Activated naive CD8-positive, alpha-beta T cell treated with anti-CD3 and anti-CD28 coated beads for 36 hours (primary cell): ENCODE measurements at places on chromosomes 7 and 10. TPM values are rescaled to one million over a fixed set of nuclear protein-coding genes. Genes with fewer than 3 reads are reported as not detected.
A peak's percentile ranks its signal among the peaks of the same experiment; 100 is the strongest.

CCL24 gene
- total RNA-seq: not detected

- DNase-seq: no peak
These were observed 578.9 kb downstream of the ZWINT start for GRCh38 chr10:55782181-55782580.

RTKN2 gene
- 1.1 TPM for total RNA-seq

PVRIG gene
- total RNA-seq: 33.4 TPM

DNA sequence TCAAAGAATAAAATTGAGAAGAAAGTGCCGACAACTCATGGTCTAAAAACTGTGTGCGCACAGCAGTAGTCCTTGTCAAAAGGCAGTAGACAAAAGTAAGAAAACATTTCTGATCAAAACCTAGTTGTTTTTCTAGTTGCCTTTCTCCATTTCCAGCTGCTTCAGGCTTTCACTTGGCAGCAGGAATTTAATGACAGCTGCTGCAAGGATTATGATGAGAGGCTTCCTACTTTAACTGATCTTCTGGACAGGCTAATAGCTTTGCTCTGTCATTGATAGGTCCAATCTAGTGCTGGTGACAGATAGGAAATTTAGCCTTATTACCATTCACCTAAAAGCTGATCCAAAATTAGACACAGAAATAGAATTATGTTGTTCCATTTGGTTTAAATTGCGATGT lies 110.7 kb upstream of the SEMA3C start:
- DNase-seq: no peak

LRRC17 gene
- not detected for total RNA-seq

- no peak for DNase-seq
These were observed 186.5 kb downstream of the ADK start for GRCh38 chr10:74337330-74338016.

GRCh38 chr10:21047096-21047495 lies 150.0 kb upstream of the NEBL start:
- no peak for DNase-seq

DNA sequence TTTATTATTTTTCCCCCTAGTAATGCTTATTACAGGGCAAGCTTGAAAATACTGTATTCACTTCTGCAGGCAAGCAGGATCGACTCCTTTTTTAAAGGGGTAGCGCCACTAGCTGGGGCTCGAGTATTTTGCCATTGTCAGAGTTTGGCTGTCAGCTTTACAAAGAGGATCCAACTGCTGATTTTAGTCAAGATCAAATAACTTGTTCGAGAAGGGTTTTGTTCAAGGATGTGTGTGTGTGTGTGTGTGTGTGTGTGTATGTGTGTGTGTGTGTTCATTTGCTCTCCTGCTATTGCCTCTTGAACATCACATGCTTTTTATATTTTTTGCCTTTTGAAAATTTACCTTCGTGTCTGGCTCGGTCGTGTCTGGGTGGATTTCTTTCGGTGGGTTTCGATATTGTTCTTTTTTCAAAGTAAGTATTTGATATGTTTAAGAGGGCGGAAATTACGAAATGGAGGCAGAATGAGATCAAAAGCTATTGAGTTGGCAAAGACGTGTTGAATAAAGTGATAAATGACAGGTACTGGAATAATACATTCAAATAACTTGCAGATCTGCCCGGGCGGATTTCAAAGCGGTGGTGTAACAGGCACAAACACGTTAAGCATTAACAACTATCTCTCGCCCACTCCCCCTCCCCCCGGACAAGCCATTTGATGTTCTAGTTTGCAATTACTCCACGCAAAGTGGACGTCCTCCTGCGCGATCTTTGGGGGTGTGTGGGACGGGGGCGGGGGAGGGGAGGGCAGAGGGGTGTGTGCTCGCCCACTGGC lies 1.1 kb downstream of the ARID5B start:
- peak; percentile 62 for DNase-seq

DNA sequence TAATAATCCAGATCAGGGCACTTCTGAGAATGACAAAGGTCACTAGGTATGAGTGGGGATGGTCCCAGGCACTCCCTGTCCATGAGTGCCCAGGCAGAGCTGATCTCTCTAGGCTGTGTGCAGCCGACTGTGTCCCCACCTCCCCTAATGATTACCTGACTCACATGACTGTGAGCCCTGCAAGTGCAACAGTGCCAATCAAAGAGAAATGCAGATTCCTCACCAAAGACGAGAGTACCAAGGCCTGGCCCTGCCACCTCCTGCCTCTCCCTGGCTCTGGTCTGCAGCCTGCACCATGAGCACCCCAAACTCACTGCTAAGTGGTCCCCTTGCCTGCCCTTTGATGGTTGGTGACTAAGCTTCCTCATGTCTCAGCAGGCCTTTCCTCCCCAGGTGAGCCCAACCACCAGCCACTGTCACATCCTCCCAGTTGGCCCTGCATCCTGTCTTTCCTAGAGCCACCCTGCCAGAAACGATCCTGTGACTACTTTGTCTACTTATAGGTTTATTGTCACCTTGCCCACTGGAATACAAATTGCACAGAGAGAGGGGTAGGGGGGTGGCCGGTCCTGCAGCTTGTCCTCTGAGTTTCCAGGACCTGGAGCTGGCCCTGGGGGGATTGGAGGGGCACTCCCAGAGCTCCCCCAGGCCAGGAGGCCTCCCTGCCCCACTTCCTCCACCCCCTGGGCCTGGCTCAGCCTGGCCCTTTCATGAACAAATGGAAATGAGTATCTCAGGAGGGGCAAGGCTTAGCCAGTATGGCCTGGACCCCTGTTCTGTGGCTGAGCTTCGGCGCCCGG lies 22.4 kb upstream of the GDF10 start:
- peak; percentile 61 for DNase-seq

DNA sequence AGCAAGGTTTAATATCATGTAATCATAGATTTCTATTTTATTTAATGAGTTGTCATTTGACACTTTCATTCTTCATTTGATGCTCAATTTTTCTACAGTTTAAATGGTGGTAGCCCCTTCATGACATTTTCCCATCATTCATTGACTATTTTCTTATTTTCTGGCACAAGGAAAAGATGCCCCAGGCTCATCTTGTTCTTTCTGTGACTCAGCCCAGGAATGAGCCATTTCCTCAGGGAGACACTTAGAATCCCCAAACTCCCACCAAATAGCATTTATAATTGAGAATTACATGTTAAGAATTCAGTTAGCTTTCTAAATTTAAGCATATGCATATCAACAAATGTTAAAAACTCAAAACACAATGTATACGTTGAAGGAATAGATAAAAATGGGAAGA lies 222.3 kb downstream of the KIF20B start:
- DNase-seq: no peak

DNA sequence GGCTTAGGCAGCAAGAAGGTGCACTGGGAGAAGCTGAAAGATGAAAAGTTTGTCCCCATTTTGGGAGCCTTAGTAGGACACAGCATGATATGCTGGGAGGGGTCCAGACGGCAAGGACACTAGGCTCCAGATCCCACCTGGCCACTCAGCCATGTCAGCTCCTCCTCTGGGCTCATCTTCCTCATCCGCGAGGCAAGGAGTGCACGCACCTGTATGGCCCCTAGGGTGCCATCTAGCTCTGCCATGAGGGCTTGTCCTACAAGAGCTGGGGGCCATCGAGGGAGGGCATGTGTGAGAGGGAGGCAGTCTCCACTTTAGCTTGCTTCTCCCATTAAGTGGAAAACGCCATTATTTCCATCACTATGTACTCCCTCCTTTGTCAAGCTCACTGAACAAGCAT lies 136.2 kb upstream of the ADAM12 start:
- DNase-seq: no peak

DNA sequence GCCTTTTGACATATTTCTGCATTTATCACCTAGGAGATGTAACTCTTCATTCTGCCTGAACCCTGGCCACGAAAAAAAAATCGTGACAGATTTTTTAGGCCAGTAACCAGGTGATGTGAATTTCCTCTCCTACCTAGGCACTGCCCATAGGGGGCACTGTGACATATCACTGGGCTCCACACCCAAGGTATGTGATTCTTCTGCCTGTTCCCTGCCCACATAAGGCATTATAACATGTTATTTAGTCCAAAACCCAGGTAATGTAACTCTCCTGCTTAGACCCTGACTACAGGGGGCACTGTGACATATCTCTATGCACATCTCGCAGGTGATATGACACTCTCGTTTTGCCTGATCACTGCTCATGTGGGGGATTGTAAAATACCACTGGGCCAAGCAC lies 29.5 kb upstream of the ZNF107 start:
- peak; percentile 8 for DNase-seq

DNA sequence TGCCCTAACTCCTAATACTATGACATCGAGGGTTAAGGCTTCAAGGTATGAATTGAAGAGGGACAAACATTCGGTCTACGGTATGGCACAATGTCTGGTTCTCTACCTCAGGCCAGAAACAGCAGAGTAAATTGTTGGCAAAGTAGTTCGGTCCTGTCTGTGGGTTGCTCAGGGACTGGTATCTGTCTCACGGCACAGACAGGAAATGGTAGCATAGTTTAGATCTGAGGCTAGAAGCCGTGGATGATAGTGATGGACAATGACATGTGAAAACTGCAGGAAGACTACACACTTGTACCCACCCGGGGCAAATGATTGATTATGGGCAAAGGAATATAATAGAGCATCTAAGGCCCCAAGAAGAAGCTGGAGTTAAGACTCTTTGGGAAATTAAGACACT lies 106.2 kb downstream of the TWIST1 start:
- DNase-seq: no peak

DNA sequence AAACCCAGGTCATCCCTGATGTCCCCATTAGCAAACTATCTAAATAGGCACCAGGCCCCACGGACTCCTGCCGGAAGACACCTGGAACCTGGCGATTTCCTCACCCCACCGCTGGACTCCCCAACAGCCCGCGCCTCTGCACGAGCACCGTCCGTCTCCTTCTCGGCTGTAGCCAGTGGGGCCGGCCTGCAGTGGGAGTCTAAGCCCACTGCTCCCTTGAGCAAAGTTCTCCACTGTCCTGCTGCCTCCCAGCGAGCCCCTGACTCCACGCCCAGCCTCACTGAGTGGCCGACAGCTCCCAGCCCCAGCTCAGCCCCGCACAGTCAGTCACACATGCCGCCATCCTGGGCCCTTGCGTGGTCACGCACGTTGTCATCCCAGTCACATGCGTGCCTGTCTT lies 211.3 kb upstream of the PPP2R2D start:
- no peak for DNase-seq

IDI2 gene
- not detected for total RNA-seq

MLLT10 gene
- 36.2 TPM for total RNA-seq

GRCh38 chr10:97503406-97503805 lies 4.7 kb downstream of the UBTD1 start:
- no peak for DNase-seq

- no peak for DNase-seq
These were observed 55.1 kb upstream of the ZEB1 start for GRCh38 chr10:31263903-31264302.

FAM131B gene
- total RNA-seq: 2.0 TPM

GRCh38 chr7:80833289-80834268 lies 85.3 kb downstream of the SEMA3C start:
- no peak for DNase-seq

- DNase-seq: no peak
These were observed 303.7 kb downstream of the INHBA start for GRCh38 chr7:41399171-41399570.

DNA sequence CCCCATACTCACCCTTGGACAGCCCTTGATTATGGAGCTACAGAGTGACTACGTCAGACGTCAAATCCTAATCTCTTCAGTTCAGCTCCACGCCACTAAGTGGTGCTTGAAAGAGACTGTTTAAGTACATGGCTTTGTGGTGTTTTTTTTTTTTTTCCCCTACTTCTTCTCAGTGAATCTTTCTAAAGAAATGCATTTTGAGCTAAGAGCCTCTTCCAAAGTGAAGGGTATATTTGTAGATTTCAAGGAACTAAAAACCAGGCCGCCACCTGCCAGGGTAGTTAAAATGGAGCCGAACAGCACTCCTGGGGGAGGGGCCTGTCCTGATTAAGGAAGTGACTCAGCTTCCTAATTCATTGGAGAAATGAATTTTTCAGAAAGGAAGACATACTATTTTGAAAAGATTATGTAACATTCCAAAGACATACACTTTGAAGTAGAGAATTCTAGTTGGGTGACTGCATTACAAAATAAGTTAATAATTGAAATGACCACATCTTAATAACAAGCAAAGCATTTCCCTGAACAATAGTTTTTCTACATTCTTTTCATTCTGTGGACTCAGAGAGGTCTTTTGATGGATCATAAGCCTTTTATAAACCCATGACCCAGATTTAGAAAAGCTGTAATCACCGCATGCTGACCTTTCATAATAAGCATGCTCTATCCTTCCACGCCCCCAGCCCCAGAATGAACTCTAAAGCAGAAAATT lies 20.6 kb upstream of the VPS41 start:
- DNase-seq: no peak

GRCh38 chr7:18038382-18038781 lies 10.7 kb upstream of the PRPS1L1 start:
- DNase-seq: no peak

ZNF746 gene
- total RNA-seq: 16.4 TPM

DNA sequence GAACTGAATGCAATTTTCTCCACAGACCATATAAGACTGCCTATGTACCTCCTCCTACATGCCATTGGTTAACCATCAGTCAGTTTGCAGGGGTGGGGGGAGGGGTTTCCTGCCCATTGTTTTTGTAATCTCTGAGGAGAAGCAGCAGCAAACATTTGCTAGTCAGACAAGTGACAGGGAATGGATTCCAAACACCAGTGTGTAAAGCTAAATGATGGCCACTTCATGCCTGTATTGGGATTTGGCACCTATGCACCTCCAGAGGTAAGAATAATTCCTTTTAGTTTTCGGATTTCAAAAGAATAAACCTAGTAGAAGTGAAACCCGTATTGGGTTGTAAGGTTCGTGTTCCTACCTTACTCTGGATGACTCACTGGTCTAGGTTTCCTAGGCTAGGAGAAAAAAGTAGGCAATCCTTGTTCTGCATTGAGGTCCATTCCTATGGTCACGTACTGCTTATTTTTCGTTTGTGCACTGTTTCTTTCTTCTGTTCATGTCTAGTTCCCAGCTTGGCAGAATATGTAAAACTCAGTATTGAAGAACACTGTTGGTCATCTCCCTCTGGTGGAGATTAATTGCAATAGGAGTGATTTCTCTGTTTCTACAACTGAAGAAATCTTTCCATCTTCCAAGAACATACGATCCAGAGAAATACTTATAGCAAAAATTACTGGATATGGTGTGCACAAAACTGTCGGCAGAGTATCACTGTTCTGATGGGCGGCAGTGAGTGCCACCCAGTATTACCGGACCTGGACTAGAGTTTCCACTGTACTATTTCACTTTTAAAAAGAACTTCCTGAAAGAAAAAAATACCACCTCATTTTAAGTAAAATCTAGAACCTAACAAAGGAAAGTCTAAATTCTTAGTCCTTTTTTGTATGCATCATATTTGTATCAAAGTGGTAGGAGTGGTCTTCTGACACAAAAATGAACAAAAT lies at the start of gene AKR1C3:
TSS of gene AKR1C3 (plus strand) at position 150 of the 941 bp plus-strand sequence. CDS start at position 181, 31 bp downstream.
- no peak for DNase-seq
